ENCODE measurements at places on chromosomes 3 and 15.

DNA sequence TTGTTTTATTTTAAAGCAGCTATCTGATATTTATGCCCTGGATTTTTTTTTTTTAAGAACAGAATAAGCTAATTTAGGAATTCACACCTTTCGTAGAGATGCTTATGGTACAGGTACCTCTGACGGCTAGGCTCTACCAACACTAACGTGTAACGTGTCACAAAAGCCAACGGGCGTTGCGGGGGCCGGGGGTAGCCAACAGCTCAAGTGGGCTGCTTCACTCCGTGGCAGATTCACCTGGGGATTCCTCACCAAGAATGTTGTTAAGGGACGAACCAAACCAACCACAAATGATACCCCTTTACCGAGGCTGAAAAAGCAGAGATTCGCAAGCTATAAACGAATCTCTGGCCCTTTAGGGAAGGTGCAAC lies 1.0 kb downstream of the TMCC1 start:
- no peak for DNase-seq

- DNase-seq: no peak
Observed at GRCh38 chr3:47496892-47497291, 16.6 kb downstream of the ELP6 start.

GRCh38 chr3:121998030-121998580 lies 23.9 kb downstream of the ILDR1 start:
- DNase-seq: no peak

- no peak for DNase-seq
Observed at GRCh38 chr3:51384055-51384725, 901 bp upstream of the MANF start.

DNA sequence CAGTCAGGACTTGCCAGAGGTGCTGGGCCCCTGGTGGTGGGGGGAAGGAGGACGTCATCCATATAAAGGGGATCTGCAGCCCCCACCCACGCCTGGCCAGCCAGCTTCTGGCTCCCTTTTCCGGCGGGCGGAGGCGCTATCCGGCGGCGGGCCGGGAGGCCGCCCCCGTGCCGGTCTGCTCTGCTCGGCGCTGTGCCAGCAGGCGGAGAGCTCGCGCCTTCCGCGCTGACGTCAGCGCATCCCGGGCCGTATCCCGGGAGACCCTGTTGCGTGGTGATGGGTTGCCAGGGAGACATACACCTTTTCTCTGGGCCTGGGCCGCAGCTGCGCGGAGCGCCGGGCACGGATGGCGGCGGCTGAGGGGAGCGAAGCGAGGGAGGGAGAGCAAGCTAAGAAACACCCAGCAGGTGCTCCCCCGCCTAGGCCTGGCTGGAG lies 1.1 kb downstream of the FAM131A start:
- no peak for DNase-seq

DNA sequence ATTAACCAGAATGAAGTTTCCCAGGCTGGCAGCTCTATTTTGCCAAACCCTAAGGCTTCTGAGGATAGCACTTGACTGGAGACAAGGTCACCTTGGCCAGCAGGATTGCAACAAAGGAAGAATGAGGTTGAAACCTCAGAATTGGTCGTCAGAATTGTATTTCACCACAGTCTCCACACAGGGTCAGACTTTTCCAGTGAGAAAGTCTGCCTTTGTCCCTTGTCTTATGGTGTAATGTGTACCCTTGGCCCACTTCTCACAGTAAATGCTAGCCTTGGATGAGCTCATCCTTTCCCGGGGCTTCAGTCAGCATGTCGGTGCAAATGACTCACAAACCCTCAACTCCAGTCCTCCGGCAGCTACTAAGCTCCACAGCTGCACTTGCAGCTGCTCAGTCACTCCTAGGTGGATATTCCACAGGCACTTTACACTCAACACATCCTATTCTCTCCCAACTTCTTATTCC lies 19.7 kb downstream of the SSR3 start:
- peak; percentile 95 for DNase-seq

DNA sequence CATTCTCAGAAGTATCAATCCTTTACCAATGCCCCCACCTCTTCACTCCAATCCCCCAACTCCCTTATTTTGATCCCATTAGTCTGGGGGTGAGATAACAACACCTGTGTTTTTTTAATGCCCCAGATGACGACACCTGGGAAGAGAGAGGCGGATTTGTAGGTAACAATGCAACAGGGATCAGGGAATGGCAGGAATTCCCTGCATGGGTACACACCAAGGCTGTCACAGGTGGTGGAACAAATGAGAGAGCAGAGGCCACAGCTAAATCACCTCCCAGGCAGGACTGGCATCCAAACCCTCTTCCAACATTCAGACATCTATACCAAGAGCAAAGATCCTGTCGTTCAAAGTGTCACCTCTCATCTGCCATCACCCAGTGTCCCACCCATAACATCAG lies 319.2 kb upstream of the TRIM42 start:
- DNase-seq: no peak

GRCh38 chr3:11814663-11815062 lies 32.0 kb downstream of the TAMM41 start:
- no peak for DNase-seq

DNA sequence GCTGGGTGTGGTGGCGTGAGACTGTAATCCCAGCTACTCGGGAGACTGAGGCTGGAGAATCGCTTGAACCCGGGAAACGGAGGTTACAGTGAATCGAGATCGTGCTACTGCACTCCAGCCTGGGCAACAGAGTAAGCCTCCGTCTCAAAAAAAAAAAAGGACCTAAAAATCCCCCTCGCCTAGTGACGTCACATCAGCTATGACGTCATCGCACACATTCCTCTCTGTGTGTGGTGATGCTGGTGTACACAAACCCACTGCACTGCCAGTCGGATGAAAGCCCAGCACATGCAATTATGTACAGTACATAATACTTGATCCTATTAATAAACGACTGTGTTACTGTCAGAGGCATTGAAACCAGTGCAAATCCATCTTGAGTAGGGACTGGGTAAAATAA lies 40.2 kb upstream of the SEC61A1 start:
- DNase-seq: no peak

All from fibroblast of the conjunctiva (primary cell).